ENCODE measurements at places on chromosomes 2 and 18.

- no peak for DNase-seq
Observed at GRCh38 chr2:137208431-137208891, 443.1 kb downstream of the THSD7B start.

- no peak for DNase-seq
Observed at GRCh38 chr18:52391810-52392559, 52.0 kb downstream of the DCC start.

GRCh38 chr2:101545950-101546349 lies 71.0 kb upstream of the RFX8 start:
- DNase-seq, result no peak

GRCh38 chr2:179701524-179702110 lies 159.8 kb downstream of the ZNF385B start:
- DNase-seq, result no peak

DNA sequence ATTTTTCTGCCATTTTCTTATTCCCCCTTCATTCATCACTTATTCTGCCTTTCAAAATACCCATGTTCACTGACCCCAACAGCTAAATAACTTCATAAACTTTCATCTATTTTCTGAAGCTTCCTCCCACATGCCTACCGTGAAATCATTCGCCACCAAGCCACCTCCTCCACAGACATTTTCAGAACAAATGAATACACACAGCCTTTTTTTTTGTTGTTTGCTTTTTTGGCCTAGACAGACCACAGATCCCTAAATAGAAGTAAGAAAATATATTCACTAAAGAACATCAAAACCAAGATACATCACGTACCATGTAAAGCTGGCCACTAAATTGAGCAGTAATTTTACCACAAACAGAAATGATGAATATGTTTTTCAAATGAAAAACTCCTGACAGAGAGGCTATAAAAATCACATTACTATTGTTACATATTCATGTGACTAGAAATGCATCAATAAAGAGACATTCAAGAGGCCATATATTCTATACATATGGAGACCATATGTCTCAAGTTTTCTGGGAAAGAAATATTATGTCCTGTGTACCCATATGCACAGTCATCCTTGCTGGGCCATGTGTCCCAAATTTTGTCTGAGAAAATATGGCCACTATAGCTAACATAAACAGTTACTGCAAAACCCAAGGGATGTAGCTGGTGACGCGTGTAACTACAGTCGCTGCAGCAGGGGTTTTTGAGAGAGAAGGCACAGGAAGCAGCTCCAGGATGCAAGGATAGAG lies 200.3 kb downstream of the FBXO15 start:
- DNase-seq, result no peak

- DNase-seq, result no peak
Observed at GRCh38 chr2:73561422-73561821, 80.8 kb downstream of the NAT8 start.

DNA sequence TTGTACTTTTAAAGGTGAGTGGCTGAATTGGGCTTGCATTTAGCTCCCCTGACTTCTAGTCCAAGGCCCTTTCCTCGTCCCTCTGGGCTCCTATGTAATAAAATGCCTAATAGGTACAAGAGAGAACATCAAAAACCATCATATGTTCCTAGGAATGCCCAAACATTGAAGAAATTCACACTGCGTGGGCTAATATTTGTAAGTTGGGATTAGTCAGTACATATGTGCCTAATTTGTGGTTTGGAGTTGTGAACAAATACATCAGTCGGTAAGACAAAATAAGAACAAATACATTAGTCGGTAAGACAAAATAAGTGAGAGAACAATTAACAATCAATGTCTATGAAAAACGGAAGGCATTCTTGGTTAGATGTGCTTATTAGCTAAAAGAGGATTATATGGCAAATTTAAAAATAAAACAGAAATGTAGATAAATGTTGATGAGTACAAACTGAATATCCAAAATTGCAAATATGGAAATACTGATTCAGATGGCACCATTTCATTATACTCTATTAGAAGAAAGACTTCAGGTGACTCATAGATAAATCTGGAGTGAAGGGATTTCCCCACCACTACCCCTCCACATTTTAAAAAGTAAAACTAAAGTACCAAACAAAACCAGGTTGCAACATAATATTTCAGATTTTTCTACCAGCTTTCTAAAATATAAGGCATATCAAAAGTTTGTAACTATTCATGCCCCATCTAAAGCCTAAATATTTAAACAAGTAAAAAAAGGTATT lies 325.4 kb downstream of the ZEB2 start:
- no peak for DNase-seq

DNA sequence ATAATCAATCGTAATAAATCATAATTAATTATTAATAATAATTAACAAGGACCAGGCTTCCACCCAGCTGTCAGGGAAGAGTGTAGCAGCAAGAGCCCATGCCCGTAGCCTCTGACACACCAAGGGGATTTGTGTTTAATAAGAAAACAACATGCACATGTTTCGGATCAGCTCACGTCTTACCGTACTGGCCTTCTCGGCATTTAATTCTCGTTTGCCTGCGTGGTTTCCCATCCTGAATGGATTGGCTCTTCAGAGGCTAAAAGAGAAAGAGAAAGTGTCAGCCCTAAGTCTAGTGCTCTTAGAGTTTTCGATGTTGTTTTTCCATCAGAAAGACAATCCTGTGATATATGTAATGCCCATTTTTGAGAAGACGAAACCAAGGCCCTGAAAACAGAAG lies 27.6 kb downstream of the MBP start:
- DNase-seq, result no peak

DNA sequence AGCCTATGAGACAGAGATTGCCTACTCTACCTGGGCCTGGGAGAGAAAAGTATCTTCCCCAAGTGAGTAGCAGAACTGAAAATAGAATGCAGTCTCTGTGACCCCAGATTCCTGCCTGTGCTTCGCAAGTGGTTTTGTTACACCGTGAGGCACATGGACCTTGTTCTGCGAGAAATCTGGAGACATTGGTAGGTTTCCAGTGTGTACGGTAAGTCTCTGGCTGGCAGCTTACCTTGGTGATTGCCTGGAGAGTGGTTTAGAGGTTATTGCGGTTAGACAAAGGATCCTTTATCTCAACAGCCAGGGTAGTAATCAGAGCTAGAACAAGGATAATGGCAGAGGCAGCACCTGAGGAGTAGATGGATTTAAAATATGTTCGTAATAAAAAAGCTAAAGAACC lies 606.0 kb upstream of the GCFC2 start:
- DNase-seq, result no peak

- no peak for DNase-seq
Observed at GRCh38 chr2:142175813-142176338, 45.1 kb upstream of the LRP1B start.

GRCh38 chr2:136395582-136395981 lies 277.6 kb upstream of the CXCR4 start:
- DNase-seq, result no peak

- DNase-seq, result no peak
Observed at GRCh38 chr2:18373081-18373480, 187.4 kb downstream of the RDH14 start.

- no peak for DNase-seq
Observed at GRCh38 chr2:205171261-205171940, 510.9 kb upstream of the NRP2 start.

DNA sequence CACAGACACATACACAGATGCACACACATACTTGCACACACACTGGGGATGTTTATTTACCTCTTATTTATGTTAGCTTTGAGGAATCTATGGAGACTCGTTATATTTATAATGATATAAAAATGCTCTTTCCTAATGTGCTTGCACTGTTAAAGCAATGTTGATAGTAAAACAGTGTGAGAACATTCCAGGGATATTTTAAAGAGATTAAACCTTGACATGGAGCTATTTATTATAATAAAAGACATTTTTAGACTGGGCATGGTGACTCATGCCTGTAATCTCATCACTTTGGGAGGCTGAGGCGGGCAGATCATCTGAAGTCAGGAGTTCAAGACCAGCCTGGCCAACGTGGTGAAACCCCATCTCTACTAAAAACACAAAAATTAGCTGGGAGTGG lies 557.3 kb upstream of the ZNF804A start:
- DNase-seq, result no peak

GRCh38 chr2:208142925-208143799 lies 2.8 kb downstream of the CRYGB start:
- no peak for DNase-seq

DNA sequence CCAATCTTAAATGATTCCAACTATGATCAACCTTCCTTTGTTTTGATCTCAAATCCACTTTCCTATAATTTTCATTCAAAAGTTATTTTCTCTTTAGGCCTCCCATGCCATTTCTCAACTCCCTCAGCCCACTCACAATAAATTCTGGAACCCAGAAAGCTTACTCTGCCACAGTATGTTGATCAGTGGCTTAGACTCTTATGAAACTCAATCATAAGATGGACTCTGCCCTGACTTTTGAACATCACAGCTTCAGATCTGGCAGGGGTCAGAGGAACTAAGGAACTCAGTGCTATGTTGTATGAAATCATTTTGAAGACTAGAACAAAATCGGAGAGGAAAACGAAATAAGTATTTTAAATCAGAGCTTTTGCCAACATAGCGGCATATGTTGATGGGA lies 59.8 kb upstream of the LGALSL start:
- DNase-seq, result no peak

DNA sequence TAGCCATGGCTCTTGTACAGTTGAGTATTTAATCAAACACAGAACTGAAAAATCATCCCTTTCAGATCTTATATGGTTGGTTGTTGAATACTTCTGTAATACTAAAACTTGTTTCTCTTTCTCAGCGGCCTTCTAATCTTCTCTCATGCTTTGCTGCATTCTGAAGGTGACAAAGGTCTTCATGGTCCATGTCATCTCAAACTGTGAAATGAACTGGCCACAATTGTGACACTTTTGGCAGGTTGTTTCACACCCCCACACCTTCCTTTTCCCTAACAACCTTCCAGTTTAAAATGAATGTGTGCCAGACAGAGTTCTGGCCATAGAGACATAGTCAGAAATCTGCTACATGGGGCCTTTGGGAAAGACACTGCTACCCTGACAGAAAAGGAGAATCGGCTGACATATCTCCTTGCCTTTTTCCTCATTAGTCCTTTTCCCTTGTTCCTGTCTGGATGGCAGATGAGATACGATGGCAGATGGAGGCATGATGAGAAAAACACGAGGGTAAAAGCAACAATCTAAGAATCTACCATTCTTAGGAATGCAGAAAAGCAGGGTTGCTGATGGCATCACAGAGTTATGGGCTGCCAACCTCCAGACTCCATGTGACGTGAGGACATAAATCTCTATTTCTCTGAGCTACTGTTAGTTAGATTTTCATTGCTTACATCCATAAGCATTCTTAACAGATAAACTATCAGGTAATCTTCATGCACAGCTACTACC lies 106.5 kb downstream of the PIGN start:
- no peak for DNase-seq

GRCh38 chr2:170745305-170745704 lies 24.9 kb upstream of the ERICH2 start:
- DNase-seq, result no peak

GRCh38 chr18:79766308-79766707 lies 31.4 kb upstream of the KCNG2 start:
- no peak for DNase-seq

DNA sequence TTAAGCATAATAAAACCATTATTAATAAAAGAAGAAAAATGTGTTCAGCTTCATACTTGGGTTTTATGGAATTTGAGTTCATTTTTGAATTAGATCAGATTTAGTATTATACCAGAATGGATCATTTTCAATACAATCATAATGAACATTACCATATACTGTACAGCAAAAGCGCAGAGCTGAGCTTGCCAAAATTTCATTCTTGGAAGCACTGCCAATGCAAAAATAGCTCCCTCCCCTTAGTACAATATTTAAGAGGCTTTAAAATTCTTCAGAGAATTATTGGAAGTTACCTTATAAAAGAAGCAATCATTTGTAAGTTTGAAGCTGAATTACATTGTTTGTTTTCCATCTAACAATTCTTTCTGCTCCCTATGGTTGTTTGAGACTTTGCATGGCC lies 938.1 kb upstream of the SLC39A10 start:
- DNase-seq, result no peak

GRCh38 chr18:79393635-79394533 lies 1.8 kb upstream of the NFATC1 start:
- DNase-seq, result peak; percentile 64

- DNase-seq, result no peak
Observed at GRCh38 chr2:124970030-124970429, 944.9 kb downstream of the CNTNAP5 start.

DNA sequence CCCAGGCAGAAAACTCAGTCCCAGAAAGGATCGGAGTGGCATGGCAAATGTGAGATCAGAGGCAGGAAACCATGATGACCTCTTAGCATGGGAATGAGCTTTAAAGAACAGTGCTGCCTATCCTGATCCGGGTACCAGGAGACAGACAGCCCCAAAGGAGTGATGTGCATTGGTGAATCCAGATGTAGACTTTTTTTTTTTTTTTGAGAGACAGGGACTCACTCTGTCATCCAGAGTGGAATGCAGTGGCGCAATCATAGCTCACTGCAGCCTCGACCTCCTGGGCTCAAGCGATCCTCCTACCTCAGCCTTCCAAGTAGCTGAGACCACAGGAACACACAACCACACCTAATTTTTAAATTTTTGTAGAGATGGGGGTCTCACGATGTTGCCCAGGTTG lies 122.7 kb downstream of the VAPA start:
- no peak for DNase-seq

DNA sequence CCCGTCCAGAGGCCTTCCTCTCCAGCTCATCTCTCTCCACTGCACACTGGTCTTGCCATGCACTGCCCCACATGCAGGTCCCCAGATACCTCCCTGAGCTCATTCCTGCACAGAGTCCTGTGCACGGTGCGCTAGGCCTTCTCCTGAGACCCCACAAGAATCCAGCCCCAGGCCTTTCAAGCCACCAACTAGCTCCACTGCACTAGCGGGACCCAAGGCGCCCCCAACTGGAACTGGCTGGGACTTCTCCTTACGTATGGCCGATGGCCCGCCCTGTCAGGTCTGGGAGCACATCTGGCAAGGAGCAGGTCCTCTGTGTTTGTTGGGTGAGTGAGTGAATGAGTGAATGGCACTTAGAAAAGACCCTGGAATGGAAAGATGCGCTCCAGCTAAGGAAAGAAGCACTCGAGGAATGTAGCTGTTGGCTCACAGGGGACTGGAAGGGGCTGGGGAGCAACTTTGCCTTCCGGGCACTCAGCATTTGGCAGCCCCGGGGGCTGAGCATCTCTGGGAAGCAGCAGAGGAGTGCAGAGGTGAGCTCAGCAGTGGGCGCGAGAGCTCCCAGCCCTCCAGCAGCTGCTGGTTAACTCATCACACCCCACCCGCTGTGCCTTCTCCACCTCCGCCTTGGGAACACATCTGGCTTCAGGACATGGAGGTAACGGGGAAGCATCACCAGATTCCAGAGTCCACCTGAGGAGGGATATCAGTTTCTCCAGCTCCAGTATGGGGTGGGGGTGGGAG lies 223.1 kb downstream of the GLI2 start:
- DNase-seq, result no peak

- no peak for DNase-seq
Observed at GRCh38 chr2:217113491-217113890, 253.6 kb upstream of the TNP1 start.

GRCh38 chr2:127932199-127932876 lies 46.6 kb upstream of the AMMECR1L start:
- DNase-seq, result no peak

- no peak for DNase-seq
Observed at GRCh38 chr2:170321526-170321925, 143.6 kb downstream of the MYO3B start.
